ENCODE measurements at places on chromosomes 6 and 20. TPM values are rescaled to one million over a fixed set of nuclear protein-coding genes. Genes with fewer than 3 reads are reported as not detected.

Gene TBC1D22B
- total RNA-seq, result 7.3 TPM

Gene AK9
- total RNA-seq, result 10.9 TPM

Gene BPIFA1
- not detected for total RNA-seq

Gene RPN2
- 119 TPM for total RNA-seq

Gene MAS1
- 0.06 TPM for total RNA-seq

Gene IL20RA
- 2.5 TPM for total RNA-seq

Gene RAET1L
- total RNA-seq, result not detected

Gene HDGFL1
- total RNA-seq, result not detected

Gene CITED2
- total RNA-seq, result 114 TPM

Gene PPIL6
- total RNA-seq, result 5.5 TPM

Gene SLC17A5
- 8.0 TPM for total RNA-seq

Gene OR2H2
- not detected for total RNA-seq

Gene PNLDC1
- not detected for total RNA-seq

Gene RSPH3
- total RNA-seq, result 9.6 TPM

Gene TSHZ2
- total RNA-seq, result 6.9 TPM

Gene WASF1
- total RNA-seq, result 3.6 TPM

Gene PACRG
- total RNA-seq, result 4.8 TPM

Gene COL11A2
- total RNA-seq, result 2.9 TPM

Gene LGSN
- not detected for total RNA-seq

Gene SEL1L2
- total RNA-seq, result not detected

Gene DDX27
- 14.5 TPM for total RNA-seq

Gene FAM217A
- total RNA-seq, result not detected

Gene LINC00237
- total RNA-seq, result not detected

Gene EIF6
- 57.3 TPM for total RNA-seq

Gene C20orf96
- total RNA-seq, result 6.3 TPM

Gene CEP57L1
- 7.1 TPM for total RNA-seq

Gene CCM2L
- total RNA-seq, result 9.4 TPM

Gene SNAI1
- 2.9 TPM for total RNA-seq

Gene PSORS1C1
- total RNA-seq, result 1.4 TPM

Gene BNIP5
- not detected for total RNA-seq

Gene DSP
- 311 TPM for total RNA-seq

Gene PLAGL2
- total RNA-seq, result 6.3 TPM

Gene RUNX2
- 0.26 TPM for total RNA-seq

Gene TNF
- total RNA-seq, result 0.63 TPM

Gene PTK6
- 0.09 TPM for total RNA-seq

Gene DCDC2
- total RNA-seq, result not detected

Gene ARHGAP40
- total RNA-seq, result not detected

Gene PHIP
- 17.7 TPM for total RNA-seq

Gene NRN1
- total RNA-seq, result 6.5 TPM

Gene CALHM4
- not detected for total RNA-seq

Gene PTPRK
- total RNA-seq, result 36.5 TPM

Gene BEND6
- total RNA-seq, result 1.1 TPM

Gene KHDC1L
- not detected for total RNA-seq

Gene PRKN
- total RNA-seq, result 33.0 TPM

Gene AGER
- 3.6 TPM for total RNA-seq

Gene CEBPB
- total RNA-seq, result 92.4 TPM

Gene ID1
- total RNA-seq, result 141 TPM

Gene GNAS-AS1
- total RNA-seq, result 0.50 TPM

Gene ENPP1
- 2.7 TPM for total RNA-seq

Gene PRSS35
- 6.6 TPM for total RNA-seq

Gene C20orf204
- total RNA-seq, result 0.53 TPM

Gene ATP9A
- total RNA-seq, result 18.4 TPM
